ENCODE measurements at places on chromosomes 1 and 21.

DNA sequence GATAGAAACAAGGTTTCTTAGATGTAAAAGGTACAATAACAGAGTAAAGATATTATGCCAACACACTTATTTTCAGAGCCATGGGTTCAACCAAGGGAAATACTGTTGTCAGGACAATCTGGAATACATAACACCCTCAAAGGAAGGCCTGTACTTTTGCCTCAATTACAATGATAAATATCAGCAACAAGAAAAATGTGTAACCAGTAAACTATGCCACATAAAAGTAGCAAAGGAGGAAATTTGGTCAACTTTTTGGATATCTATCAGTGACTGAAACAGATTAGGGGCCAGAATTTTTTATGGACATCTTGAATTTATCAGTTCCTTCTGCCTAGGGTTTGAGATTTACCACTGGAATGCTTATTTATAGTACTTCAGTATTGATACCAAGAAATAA is 24.6 kb upstream of the RAP1GAP start:
- no peak for DNase-seq

DNA sequence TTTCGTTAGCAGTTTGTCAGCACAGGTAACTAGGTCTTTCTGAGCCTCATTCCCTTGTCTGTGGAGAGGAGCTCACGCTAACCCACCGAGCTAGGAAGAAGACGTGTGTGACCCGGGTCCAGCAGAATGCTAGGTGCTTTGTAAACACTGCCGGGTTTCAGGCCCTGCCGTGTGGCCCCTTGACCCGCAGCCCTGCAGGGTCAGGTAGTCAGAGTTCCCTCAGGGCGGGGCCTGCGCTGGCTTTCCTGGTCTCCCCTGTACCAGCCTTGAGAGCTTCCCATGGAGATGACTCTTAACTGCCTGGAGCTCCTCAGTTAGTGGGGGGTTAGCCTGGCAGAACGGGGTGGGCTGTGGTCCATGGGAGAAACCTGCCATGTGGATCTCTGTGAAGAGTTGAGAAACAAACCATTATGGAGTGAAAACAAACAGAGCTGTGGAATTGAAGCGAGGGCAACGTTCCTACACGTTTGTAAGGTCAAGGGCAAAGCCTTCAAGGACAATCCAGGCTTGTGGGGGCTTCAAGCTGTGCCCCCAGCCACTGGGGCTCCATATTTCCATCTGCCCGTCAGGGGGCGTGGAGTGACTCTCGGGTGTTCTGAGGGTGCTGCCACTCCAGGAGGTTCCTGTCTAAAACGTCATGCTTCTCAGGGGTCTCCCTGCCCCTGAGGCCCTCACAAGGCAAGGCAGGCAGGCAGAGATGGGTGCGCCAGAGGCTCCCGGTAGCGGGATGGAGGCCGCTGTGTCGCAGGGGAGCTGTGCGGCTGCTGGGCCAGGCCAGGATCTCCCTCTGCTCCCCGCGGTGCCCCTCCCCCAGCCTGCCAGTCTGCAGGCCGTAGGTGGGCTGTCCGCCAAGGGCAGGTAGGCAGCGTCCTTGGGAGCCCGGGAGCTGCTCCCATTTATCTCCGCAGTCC is 23.8 kb downstream of the LHX4 start:
- no peak for DNase-seq

- no peak for DNase-seq
Measured at GRCh38 chr1:29948581-29948980, 712.3 kb downstream of the PTPRU start.

DNA sequence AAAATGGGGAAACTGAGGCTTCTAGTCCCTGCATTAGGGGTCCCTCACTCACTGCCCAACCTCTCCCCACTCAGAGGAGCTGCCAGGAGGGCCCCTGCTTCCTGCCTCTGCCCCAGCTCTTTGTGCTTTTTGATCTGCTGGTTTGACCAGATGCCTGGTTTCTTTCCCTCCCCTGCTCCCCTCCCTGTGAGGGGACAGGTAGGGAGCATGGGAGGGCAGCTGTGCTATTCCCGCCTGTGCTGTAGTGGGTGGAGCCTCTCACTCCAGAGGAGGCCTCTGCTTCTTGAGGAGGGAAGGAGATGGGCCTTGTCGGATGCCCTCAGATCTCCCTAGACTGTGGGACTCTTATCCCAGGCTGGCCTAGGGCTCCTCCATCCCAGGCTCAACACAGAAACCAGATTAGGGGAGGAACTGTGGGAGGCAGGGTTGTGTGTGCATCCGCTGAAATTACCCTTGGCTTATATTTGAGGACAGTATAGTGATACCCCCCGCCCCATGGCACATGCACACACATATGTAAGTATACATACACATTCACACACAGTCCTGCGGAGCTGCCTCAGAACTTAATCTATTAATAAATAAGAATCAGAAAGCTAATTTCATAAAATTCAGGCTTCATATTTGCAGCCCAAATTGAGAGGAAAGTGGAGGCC is 4.6 kb downstream of the BOLA1 start:
- DNase-seq = no peak

- no peak for DNase-seq
Measured at GRCh38 chr1:195328102-195328501, 1280.1 kb downstream of the KCNT2 start.

DNA sequence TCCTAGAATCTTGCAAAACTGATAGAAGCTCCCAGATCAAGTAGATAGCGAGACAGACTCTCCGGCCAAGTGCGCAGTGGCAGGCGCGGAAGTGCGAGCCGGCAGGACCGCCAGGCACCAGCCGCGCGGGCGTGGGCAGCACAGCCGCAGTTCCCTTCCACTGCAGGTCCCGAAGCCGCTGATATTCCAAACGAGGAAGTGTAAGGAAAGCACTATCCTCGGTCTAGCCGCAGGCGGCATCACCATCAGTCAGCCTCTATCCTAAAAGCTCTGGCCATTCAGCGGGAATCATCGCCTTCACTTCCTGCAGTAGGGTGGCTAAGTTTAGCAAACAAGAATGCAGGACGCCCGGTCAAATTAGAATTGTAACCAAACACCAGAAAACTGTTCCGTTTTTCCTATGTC is 710 bp downstream of the GLRX2 start:
- DNase-seq = peak; percentile 27

DNA sequence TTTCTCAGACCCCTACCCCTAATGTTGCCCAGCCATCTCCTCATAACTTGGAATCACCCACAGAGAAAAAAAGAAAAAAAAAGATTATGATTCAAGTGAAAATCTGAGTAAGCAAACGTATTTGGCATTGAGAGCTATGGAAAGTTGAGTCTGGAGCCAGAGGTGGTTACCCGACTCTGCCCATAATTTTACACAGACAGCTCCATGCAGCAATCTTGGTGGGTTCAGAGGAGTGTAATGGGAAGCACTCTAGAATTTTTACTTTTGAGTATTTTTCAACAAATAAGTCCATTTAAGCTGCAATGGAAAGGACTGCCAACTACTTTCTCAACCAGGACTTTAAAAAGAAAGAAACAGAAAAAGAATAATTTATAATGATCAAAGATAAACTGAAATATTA is 62.7 kb downstream of the ZC3H11B start:
- DNase-seq = no peak

- DNase-seq = no peak
Measured at GRCh38 chr1:59543211-59543668, 246.3 kb downstream of the FGGY start.

DNA sequence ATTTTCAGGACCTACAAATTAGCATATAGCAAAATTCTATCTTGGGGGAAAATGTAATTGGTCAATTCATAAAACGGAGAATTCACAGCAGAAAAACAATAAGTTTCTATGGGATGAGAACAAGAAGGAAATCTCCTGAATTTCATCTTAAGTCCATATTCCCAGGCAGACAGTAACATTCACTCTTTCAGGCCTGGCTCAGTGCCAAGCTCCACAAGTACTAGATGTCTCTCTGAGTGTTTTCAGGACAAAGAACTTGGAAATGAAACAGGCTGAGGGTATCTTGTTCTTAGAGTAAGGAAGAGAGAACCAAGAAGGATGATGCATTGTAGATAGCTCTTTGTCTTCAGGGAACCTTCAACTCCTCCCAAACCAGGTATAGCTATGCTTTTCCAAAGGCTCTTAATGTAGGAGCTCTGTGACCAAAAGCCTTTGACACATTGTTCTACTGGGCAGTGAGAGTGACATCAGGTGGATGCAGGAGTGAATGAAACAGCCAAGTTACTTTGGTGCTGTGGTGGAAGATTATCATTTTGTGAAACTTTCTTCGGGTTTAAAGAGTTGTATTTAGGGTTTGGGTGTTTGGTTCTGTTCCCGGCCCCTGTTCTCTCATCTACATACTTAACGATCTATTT is 298.3 kb downstream of the GPATCH2 start:
- no peak for DNase-seq

GRCh38 chr1:162564762-162565218 is 3.3 kb downstream of the UAP1 start:
- DNase-seq = no peak

- DNase-seq = no peak
Measured at GRCh38 chr21:42846221-42846620, 33.1 kb downstream of the WDR4 start.

DNA sequence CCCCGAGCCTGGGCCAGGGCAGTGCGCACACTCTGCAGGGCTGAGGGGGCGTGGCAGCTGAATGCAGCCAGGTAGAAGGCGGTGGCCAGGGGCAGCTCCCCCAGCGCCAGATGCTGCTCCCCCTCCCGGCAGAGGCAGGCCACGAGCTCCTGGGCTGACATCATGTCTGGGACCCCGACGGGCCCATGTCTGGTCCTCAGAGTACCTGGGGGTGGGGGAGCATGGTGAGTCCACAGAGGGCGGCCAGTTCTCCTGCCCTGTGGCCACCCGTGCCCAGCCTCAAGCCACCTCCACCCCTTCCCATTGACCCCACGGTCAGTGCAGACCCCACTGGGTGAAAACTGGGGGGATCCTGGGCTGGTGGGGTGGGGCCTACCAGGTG is 838 bp downstream of the TTC34 start:
- no peak for DNase-seq

DNA sequence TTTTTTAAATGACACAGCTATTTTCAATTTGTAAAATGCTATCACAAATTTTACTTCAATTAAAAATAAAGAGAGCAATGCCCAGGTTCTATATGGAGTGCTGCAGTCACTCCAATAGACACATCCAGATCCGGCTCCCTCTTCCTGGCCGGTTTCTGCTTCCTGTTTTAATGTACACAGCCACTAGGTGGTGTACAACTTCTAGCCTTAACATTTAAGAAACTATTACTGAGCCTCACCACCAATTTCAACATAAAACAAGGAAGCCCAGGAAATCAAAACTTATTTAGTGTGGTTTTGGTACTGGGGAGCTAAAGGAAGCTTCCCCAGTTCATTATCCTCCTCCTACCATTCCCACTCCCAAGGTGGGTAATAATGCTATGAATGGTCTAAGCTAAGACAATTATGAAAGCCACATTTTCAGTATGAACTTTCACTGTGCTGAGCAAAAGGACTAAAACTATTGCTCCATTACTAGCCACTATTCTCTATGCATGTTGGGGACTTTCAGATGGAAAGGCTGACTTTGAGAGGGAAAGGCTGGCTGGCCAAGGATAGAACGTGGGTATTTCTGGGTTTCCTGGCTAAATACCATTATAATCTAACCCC is 25.5 kb upstream of the MTMR11 start:
- DNase-seq = peak; percentile 68

- DNase-seq = no peak
Measured at GRCh38 chr1:29845910-29846309, 609.6 kb downstream of the PTPRU start.

- DNase-seq = no peak
Measured at GRCh38 chr1:220448217-220448616, 79.7 kb upstream of the MARK1 start.

DNA sequence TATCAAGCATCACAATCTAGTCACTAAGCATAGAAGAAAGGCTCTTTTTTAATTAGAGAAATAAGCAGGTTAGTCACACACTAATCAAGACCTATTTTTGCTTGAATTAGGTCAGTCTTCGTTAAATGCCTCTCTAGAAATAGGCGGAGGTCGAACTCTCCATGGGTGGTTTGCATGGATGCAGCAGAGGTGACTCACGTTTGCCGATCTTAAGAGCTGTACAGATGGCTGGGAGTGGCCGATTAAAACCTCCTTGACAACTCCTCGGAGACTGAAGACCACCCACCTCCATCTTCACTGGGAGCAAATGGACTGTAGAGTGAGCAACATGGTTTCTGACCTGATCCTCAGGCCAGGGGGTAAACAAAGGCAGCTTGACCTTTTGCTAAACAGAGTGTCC is 249.3 kb downstream of the ZNF648 start:
- peak; percentile 47 for DNase-seq

DNA sequence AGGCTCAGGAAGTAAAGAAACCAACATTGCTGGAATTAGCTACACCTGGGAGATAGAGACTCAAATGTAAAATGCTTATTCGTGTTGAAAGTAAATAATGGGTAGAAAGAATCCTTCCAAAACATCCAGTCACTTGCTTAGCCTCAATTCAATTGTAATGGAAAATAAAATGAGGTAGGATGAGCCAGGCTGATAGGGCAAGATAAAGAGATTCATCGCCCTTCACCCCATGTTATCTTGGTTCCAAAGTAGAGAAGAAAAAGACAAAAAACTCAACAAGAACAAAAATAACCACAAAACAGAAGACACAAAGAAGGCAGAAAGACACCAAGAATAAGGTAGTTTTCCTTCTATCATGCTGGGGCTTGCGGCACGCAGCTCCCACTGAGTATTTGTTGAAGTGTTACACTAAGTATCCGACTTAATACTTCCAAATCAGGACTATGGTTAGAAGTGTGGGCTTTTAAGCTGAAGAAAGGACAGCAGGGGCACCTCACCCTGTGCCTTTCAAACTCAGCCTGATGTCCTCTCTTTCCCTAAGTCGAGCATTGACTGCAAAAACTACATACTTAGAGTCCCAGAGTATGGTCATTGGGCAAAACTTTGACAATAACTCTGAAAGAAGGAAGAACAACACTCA is 202.1 kb downstream of the VAV3 start:
- no peak for DNase-seq

- DNase-seq = peak; percentile 96
Measured at GRCh38 chr1:26677306-26678115, 18.3 kb upstream of the ARID1A start.

GRCh38 chr1:218480588-218481099 is 135.5 kb downstream of the TGFB2 start:
- no peak for DNase-seq

GRCh38 chr1:109210058-109210457 is 3.7 kb upstream of the SARS1 start:
- DNase-seq = no peak

GRCh38 chr1:222523852-222524251 is 24.1 kb downstream of the HHIPL2 start:
- DNase-seq = no peak

- no peak for DNase-seq
Measured at GRCh38 chr1:205595861-205596260, 36.0 kb downstream of the ELK4 start.

GRCh38 chr1:181151378-181152326 is 63.2 kb downstream of the IER5 start:
- no peak for DNase-seq

All from DMS79 treated with DMSO at 0.1 percent for 48 hours (cell line).